ENCODE measurements at places on chromosomes 11 and 22. TPM values are rescaled to one million over a fixed set of nuclear protein-coding genes. Genes with fewer than 3 reads are reported as not detected.

The DDX25 gene
- not detected for polyA plus RNA-seq

The CYTH4 gene
- 12.4 TPM for polyA plus RNA-seq

The HBB gene
- not detected for polyA plus RNA-seq

The ANO9 gene
- polyA plus RNA-seq = 13.0 TPM

The TM7SF2 gene
- polyA plus RNA-seq = 57.7 TPM

The OR52I2 gene
- not detected for polyA plus RNA-seq

The VWCE gene
- polyA plus RNA-seq = 3.9 TPM

The IGLL5 gene
- not detected for polyA plus RNA-seq

The NRIP3 gene
- polyA plus RNA-seq = not detected

The CATSPERZ gene
- polyA plus RNA-seq = not detected

The UBXN1 gene
- polyA plus RNA-seq = 108 TPM

The KLHL35 gene
- 0.17 TPM for polyA plus RNA-seq

The IL18BP gene
- 11.1 TPM for polyA plus RNA-seq

The TMPRSS6 gene
- polyA plus RNA-seq = not detected

The UBE4A gene
- polyA plus RNA-seq = 37.5 TPM

The TSPAN32 gene
- polyA plus RNA-seq = not detected

The ACRV1 gene
- 0.74 TPM for polyA plus RNA-seq

The EML3 gene
- polyA plus RNA-seq = 19.4 TPM

The CBLIF gene
- not detected for polyA plus RNA-seq

The FGF19 gene
- polyA plus RNA-seq = not detected

The RAC2 gene
- polyA plus RNA-seq = 326 TPM

The RAB3IL1 gene
- polyA plus RNA-seq = not detected

The DRD4 gene
- not detected for polyA plus RNA-seq

The ADAMTS15 gene
- not detected for polyA plus RNA-seq

The CCDC73 gene
- polyA plus RNA-seq = 0.05 TPM

The ISX gene
- 0.28 TPM for polyA plus RNA-seq

The RAD9A gene
- polyA plus RNA-seq = 22.0 TPM

The MAPK8IP2 gene
- not detected for polyA plus RNA-seq

The OR8D4 gene
- not detected for polyA plus RNA-seq

The INS gene
- not detected for polyA plus RNA-seq

The MS4A4A gene
- polyA plus RNA-seq = 0.24 TPM

The THY1 gene
- 3.8 TPM for polyA plus RNA-seq

The FXYD6 gene
- not detected for polyA plus RNA-seq

The TPBGL gene
- polyA plus RNA-seq = not detected

The SOX6 gene
- polyA plus RNA-seq = 0.71 TPM

The DNAJB7 gene
- polyA plus RNA-seq = 0.38 TPM

The GAL3ST3 gene
- polyA plus RNA-seq = not detected

The NOL12 gene
- polyA plus RNA-seq = 60.0 TPM

The PRODH gene
- not detected for polyA plus RNA-seq

The SLC22A9 gene
- polyA plus RNA-seq = not detected

The ACR gene
- polyA plus RNA-seq = not detected

The MS4A8 gene
- polyA plus RNA-seq = 0.11 TPM

The FADS2 gene
- 92.1 TPM for polyA plus RNA-seq

All from GM12878 (cell line).